ENCODE measurements at places on chromosomes 3 and 15.

DNA sequence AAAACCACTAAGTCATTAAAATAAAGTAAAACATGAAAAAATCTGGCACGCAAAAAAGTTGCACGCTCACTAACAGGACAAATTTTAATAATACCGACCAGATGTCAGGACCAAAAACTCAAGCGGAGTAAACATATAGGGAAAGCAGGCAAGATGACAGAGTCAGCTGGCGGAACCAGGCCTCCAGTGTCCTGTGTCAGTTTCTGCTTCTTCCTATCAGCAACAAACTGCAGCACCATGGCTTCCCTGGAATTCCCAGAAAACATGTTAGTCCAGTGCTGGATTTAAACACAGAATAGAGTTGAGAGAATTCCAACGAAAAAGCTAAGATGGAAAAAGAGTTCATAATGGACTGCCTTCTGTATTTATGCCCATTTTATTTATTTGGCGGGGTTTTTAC is 169.1 kb upstream of the ARHGEF26 start:
- no peak for DNase-seq

DNA sequence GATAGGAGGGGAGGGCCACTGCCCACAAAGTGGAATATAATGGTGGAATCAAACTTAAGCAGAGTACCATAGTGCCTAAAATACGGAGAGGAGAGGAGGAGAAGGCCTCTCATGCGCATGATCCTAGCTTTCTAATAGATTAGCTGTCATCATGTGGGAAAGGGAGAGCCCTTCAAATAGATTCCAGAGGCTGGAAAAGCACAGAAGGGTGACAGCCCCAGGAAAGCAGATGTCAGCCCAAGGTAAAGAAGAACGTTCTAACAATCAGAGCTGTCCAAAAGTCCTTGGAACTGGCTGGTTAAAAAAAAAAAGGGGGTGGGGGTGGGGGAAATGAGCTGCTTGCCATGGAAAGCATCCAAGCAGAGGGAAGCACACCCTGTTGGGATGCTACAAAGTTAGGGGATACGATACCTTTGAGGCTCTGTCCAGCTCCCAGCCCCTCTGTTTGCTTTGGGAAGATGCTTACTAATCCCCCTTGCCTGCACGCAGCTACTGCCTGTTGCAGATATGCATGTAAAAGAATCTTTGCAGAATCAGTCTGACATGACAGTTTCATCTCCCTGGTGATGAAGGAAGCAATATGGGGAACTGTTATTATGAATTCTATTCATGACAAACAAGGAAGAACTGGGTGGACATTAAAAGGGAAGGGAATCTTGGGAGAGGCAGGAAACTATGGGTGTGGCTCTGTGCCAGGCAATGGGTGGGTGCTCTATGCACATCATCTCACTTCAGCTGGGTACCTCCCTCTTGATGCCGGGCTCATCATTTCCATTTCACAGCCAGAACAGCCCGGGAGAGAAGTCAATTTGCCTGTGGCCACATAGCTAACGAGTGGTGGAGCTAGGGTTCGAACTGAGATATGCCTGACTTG is 10.1 kb upstream of the LMCD1 start:
- DNase-seq = no peak

DNA sequence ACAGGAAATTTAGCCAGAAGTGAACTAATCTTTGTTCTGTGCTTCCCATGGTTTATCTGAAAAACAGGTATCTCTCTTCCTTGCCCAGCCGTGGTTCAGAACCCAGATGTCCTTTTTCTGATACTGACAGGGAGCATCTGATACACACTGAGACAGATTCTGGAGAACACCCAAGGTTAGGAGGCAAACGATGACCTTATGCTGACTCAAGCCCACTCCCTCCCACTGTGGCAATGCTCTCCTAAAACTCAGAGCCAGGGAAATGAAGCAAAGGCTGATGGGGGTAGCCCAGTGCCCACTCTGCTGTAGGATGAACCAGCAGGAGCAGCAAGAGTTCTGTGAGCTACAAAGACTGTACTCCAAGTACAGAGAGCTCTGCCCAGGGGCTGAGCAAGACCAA is 225.1 kb downstream of the NTRK3 start:
- no peak for DNase-seq

- DNase-seq = no peak
Observed at GRCh38 chr3:12507591-12508281, 23.5 kb downstream of the TSEN2 start.

DNA sequence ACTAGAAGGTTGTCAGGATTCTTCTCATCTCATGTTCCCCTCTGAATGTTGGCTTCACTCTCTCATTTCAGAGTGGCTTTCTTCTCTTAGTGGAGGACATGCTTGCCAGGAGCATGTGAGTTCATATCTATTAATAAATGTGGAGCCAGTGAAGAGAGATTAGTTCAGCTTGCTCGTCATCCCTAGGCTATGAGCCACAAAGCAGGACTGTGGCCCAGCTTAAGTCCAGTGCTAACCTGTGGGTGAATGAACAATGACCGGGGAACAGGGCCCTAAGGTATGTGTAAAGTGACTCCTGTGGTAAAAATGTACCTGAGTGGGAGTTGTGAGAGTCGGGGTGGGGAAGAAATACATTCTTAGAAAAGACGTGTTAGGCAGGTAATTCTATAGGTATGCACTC is 96.9 kb upstream of the TBL1XR1 start:
- DNase-seq = no peak
